Activated CD4-positive, alpha-beta T cell treated with anti-CD3 and anti-CD28 coated beads for 36 hours (primary cell): ENCODE measurements at places on chromosomes 3 and 15. TPM values are rescaled to one million over a fixed set of nuclear protein-coding genes. Genes with fewer than 3 reads are reported as not detected.

ARGFX gene
- not detected for total RNA-seq

CCDC66 gene
- 28.5 TPM for total RNA-seq

GOLGA8S gene
- total RNA-seq: not detected

B3GNT5 gene
- 22.8 TPM for total RNA-seq

FILIP1L gene
- 0.11 TPM for total RNA-seq

VGLL4 gene
- 24.9 TPM for total RNA-seq

SYNPR gene
- total RNA-seq: not detected

TPRG1 gene
- total RNA-seq: 11.9 TPM

OIP5 gene
- total RNA-seq: 11.5 TPM

ISL2 gene
- 0.25 TPM for total RNA-seq

GOLGA8O gene
- 1.0 TPM for total RNA-seq
